ENCODE measurements at places on chromosomes 7 and 10.

- no peak for DNase-seq
Observed at GRCh38 chr7:9120331-9120730, 686.9 kb downstream of the NXPH1 start.

DNA sequence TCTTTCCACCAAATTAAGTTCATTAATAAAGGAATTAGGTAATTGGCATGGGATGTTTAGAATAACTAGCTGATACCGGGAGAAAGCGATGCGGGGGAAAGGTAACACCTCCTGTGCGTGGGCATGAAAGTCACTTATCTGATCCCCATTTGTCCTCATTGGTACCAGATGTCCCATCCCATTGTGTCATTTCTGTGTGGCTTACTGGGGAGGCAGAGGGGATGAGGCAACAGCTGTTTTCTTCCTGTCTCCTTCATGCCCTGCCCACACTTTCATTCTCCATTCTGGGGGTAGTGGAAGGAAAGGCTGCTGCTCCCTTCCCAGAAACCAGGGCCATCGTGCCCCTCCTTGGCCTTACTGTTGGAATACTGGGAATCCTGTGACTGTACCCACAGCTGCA, 27.1 kb downstream of the EEPD1 start:
- no peak for DNase-seq

DNA sequence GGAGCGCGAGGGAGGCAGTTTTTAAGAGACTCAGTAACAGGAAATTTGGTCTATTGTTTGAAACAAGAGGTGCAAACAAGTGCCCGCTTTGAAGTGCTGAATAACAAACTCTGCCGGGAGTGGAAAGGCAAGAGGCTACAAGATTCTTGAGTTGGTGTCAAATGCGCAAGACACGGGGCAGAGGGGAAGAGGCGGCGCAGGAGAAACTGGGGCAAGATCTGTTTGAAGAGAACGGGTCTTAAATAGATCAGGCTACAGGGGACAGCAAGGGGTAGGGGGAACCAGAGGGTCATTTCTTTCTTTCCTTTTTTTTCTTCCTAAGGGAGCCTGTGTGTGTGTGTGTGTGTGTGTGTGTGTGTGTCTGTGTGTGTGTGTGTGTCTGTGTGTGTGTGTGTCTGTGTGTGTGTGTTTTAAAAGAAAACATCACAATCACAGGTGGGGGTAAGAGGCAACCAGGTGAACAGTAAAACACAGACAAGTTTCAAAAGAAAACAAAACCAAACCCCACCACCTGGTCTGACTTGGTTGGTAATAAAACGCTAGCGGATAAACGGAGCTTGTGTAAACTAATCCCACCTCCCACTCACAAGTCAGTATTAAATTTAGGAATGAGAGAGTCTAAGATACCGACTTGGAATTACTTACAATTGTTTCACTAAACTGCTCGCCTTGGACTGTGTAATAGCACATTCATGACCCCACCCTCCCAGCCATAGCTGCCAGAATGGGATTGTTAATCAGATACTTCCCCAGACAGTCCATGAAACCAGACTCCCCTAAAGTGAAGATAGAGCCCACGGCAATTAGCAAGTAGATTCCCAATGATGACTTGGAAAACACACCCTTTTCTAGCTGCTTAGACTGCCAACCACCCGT, 13.1 kb upstream of the CUX1 start:
- no peak for DNase-seq

GRCh38 chr7:154906736-154907355, 96.1 kb downstream of the PAXIP1 start:
- DNase-seq = no peak

GRCh38 chr10:67471022-67471421, 225.0 kb downstream of the CTNNA3 start:
- DNase-seq = no peak

DNA sequence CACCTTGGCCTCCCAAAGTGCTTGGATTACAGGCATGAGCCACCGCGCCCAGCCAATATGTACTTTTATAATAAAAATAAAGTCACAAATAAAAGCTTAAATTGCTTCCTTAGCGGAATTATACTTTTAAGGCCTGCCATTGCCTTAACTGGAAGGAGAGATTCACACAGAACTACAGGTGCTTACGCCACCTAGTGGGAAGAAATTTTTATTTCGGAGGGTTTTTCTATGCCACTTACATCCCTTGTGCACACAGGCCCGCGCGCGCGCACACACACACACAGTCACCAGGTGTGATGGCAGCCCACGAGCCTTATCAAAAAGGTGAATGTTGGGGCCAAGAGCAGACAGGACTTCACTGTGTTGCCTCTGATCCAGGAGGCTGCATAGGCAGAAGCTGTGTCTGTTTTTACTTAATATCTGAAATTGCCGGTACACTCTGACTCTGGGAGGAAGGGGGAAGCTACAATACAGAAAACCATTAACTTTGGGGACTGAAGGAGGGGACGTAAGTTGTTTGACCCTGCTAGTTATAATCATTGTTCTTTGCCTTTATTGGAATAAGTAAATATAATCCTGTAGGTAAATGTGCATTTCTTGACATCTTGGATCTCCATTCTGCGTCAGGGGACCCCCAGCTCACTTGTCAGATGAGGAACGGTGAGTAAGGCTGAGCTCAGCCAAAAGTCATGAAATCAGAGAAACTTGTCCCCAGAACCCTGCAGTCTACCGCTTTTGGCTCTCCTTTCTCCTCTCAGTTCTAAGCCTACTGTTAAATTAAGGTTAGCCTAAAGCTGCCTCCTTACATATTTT, 87.1 kb downstream of the SLC16A9 start:
- peak; percentile 66 for DNase-seq

DNA sequence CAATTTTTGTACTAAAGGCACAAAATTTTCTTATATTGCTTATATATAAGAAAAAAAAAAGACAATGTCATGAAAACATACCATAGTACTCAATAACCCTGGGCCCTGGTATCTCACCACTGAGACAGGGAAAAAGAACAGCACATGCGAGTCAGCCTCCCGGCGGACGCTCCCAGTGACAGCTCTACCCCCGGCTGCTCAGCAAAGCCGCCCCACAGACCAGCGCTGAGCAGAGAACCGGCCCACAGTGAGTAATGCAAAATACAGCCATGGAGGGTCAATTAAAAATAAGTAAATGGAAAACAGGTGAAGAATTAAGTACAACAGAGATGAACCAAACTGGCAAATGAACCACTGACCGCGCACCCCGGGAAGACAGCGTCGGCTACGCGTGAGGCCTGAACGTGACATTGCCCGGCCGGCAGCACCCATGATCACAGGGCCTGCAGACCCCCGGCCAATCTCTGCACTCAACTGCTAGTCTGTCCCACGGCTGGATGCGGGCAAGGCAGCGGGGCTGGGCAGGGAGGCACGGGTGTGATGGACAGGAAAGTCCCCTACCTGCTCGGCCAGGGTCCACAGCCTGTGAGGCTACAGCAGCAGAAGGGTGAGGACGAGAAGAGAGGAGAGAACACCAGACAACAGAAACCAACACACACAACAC, 175.9 kb downstream of the ZMYND11 start:
- peak; percentile 65 for DNase-seq

DNA sequence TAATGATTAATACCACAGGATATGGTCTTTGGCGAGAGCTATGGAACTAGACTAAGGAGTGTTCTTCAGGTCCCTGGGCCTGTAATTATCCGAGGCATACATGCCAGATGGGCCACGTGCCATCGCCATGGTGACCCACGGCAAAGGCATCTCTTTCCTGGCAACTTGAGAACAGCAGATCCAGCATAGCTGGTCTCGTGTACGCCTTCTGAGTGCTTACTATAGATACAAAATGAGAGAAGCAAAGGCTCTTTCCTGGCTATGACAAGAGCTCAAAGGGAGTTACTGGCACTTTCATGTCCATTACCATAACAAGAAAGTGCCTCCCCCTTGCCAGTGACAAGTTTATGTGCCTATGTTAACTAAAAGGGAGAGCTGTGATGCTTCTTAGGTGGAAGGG, 26.0 kb upstream of the GLI3 start:
- DNase-seq = peak; percentile 62

- DNase-seq = no peak
Observed at GRCh38 chr7:119271147-119271779, 1001.7 kb upstream of the KCND2 start.

DNA sequence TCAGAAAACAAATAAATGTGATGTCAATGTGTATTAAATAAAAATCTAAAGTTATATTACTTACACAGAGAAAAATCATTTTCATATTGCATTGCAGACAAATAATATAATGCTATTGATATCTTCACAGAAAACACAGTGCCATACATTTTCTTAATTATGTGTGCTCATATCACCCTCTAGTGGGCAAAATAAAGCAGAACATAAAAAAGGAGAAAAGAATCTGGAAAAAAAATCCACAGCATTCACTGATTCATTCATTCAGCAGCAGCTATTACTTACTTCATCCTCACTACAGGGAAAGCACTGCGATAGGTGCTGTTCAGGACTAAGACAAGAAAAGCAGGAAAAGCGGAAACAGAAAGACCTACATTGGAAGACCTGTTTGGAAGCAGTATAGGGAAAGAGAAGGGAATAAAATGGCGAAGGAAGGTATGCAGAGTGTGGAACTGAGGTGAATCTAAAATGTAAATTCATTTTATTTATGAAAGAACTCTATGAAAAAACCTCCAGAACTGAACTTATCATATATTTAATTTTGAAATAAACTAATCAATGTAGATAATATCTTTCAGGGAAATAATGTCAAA, 73.2 kb downstream of the POT1 start:
- peak; percentile 52 for DNase-seq

DNA sequence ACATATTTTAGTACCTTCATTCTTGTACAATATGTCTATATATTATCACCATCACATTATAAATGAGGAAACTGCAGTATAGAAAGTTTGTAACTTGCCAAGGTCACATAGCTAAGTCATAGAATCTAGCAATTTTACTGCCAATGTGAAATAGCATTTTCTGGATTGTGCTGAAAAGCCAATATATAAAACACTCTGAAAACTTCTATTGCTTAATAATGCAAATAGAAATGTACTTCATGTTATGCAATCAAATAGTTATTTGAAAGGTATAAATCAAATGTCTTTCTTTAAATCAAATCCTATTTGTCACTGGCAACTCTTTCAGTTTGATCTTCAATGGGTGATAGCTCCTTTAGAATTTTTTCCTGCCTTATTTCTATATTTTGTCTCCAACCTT, 129.5 kb downstream of the TMEM26 start:
- DNase-seq = no peak

GRCh38 chr10:101780187-101780817, 2.9 kb downstream of the NPM3 start:
- no peak for DNase-seq

GRCh38 chr7:41918597-41918996, 215.7 kb upstream of the INHBA start:
- DNase-seq = peak; percentile 100

GRCh38 chr10:115222039-115222438, 128.9 kb downstream of the ATRNL1 start:
- no peak for DNase-seq

DNA sequence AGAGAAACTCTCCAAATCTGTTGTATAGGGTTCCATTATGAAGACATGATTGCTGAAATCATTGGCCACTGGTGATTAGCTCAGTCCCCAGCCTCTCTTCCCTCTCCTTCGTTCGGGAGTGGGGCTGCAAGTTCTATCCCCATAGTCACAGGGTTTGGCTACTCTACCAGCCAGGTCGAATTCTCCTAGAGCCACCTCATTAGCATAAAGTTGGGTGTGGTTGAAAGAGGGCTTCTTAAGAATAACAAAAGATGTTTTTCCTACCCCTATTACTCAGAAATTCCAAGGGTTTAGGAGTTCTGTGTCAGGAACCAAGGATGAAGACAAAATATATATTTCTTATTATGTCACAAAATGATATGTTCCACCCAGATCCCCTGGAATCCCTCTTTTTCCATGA, 166.2 kb upstream of the YAE1 start:
- DNase-seq = no peak

DNA sequence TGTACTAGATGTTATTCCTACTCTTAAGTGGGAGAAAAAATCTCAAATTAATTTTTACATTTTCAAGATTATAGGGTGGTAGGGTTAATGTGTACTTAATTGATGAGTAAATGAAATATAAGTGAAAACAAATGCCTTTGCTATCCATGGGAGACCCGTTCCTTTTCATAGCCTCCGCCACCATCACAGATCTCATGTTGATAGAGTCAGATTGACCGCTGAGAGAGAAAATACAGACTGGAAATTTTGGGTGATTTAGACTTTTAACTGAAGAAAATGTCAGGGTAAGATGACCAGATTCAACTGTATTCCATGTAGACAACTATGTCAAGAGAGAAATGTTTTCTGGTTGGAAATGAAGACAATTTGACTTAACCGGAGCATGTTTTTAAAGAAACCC, 446.2 kb downstream of the AUTS2 start:
- no peak for DNase-seq

- no peak for DNase-seq
Observed at GRCh38 chr7:111660478-111660877, 98.2 kb upstream of the IMMP2L start.

DNA sequence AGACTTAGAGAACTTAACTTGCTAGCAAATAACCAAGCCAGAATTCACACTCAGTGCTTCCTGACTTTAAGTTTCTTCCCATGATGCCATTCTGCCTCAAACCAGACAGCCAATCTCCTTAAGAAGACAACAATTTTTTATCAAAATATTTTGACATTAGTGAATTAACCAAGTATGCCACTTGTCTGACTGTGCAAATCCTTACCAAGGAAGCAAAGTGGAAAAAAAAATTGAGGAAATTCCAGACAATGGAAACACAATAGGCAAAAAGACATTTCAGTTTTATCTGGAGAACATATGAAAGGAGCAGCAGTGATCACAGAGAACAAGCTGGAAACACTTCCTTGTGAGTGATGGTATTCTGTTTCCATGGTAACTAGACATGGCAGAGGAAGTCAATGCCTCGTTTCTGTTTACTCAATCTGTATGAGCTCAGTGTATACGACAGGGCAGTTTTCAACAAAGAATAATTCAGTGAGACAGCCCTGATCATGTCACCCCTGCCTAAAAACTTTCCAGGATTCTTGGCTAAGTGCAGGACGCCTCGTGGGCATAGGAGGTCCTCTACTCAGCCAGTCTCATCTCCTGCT, 114.2 kb downstream of the DYNC1I1 start:
- peak; percentile 25 for DNase-seq

DNA sequence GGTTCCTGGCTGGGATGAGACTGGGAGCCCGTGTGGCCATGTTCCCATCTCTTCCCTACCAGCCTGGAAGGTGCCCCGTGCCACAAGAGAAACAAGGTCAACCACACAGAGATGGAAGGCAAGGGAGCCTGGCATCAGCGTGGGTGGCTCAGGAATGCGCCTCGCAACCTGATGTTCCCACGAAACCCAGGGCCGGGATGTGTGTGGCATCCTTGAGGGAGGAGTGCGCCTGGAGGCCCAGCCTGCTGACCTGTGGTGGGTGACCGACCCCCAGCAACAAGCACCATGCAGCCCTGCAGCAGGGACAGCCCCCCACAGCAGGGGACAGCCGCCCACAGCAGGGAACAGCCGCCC, 267.2 kb downstream of the ELFN1 start:
- no peak for DNase-seq

GRCh38 chr7:36726806-36727503, 2.7 kb upstream of the AOAH start:
- DNase-seq = no peak

- DNase-seq = no peak
Observed at GRCh38 chr10:80537086-80537735, 491 bp upstream of the SH2D4B start.

Measured in fibroblast of mammary gland (primary cell).